ENCODE measurements at places on chromosomes 7 and 10.

DNA sequence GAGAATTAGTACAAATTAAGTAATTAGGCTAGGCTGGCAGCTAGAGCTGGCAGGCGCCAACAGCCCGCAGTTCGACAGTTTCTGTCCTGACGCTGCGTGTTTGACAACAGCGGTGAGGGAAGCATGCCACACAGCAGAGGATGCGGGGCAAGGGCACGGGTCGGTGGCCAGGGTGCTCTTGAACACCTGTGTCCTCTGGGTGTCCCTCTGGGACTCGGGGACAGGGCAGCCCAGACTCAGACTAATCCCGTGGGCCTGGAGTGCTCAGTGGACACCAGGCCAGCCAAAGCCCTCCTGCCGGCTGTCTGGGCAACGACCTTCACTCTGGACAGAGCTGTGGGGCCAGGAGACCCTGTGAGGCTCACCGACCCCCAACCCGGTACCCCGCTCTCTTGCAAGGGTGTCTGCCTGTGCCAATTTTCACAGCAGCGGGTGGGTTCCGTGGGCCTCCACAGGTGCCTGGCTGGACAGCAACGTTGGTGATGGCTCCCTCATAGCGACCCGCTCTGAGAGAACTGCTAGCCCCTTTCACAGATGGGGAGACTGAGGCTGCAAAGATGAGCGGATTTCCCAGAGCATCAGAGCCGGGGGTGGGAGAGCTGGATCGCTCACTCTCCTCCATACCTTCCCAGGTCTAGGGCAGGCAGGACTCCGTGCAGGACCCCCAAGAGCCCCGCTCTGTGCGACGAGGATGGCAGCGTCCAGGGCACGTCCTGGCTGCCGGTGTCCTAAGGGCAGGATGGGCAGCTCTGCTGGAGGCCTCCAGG is 48.5 kb downstream of the FOXL3 start:
- H3K36me3 ChIP-seq, result no peaks in the 10 kb centered on the region
- DNase-seq, result no peak
- H3K4me3 ChIP-seq, result no peak overlapping the region
- no peaks in the 10 kb centered on the region for H3K4me1 ChIP-seq
- H3K27me3 ChIP-seq, result no peaks in the 10 kb centered on the region

GRCh38 chr7:143252006-143252405 is 11.2 kb upstream of the GSTK1 start:
- no peak for DNase-seq
- H3K27me3 ChIP-seq, result no peaks in the 10 kb centered on the region
- H3K4me3 ChIP-seq, result no peak overlapping the region
- H3K36me3 ChIP-seq, result peaks cover 9% of the 10 kb centered on the region

GRCh38 chr7:94396037-94396431 is 1.3 kb downstream of the COL1A2 start:
- H3K4me3 ChIP-seq, result no peak overlapping the region
- no peaks in the 10 kb centered on the region for H3K36me3 ChIP-seq
- H3K27ac ChIP-seq, result no peak overlapping the region
- DNase-seq, result no peak
- peaks cover 7% of the 10 kb centered on the region for H3K4me1 ChIP-seq

GRCh38 chr7:154827007-154827406 is 175.9 kb downstream of the PAXIP1 start:
- no peaks in the 10 kb centered on the region for H3K36me3 ChIP-seq
- H3K27me3 ChIP-seq, result peaks cover 9% of the 10 kb centered on the region
- H3K27ac ChIP-seq, result no peak overlapping the region

DNA sequence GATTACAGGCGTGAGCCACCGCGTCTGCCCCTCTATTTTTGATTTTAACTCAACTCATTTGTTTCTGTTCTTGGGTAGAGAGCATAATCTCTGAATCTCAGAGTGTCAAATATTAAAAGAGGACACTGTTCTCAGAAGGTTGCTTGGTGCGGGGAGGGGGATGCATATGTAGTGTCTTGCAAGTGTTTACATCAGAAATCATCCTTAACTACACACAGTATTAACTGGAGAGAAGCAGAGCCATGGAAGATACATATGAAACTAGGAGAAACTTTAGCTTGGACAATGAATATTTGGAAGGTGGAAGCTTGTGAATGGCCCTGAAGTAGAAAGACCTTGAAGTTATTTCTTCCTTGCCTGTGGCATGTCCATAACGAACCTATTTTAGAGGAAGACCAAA is 57.5 kb downstream of the XRCC2 start:
- no peak overlapping the region for H3K27ac ChIP-seq
- no peak overlapping the region for H3K4me3 ChIP-seq
- DNase-seq, result no peak
- no peaks in the 10 kb centered on the region for H3K4me1 ChIP-seq
- H3K27me3 ChIP-seq, result no peaks in the 10 kb centered on the region

- peaks cover 22% of the 10 kb centered on the region for H3K27me3 ChIP-seq
- no peak for DNase-seq
- no peak overlapping the region for H3K4me3 ChIP-seq
- H3K4me1 ChIP-seq, result peaks cover 9% of the 10 kb centered on the region
These were observed 10.8 kb upstream of the VSIR start for GRCh38 chr10:71783917-71784678.

DNA sequence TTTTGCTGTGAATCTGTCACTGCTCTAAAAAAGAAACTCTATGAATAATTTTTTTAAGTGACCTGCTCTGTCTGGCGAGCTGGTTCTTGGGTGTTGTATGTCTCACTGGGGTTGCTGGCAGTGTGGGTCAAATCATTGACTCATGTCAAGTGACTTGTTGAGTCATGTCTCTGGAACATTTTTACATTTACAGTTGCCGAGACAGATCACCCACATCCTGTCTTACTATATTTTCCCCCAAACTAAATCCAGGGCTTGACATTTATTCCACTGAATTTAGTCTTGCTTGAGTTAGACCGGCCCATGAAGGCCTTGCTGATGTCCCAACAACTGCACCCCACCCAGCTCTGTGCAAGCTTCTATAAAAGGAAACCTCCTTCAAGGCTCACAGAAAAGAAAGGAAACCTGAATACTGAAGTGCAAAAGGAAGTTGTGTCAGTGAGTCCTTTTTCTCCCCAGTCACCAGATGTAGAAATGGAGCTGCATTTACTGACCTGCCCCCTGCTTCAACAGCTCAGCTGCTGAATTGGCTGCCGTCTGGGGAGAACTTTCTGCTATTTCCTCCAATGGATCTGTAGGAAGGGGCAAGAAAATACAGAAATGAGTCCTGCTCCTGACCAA is 290.3 kb downstream of the TNS3 start:
- H3K36me3 ChIP-seq, result peaks cover 56% of the 10 kb centered on the region
- peak overlapping the region; percentile 40 for H3K4me3 ChIP-seq
- H3K27me3 ChIP-seq, result no peaks in the 10 kb centered on the region
- peak; percentile 8 for DNase-seq

DNA sequence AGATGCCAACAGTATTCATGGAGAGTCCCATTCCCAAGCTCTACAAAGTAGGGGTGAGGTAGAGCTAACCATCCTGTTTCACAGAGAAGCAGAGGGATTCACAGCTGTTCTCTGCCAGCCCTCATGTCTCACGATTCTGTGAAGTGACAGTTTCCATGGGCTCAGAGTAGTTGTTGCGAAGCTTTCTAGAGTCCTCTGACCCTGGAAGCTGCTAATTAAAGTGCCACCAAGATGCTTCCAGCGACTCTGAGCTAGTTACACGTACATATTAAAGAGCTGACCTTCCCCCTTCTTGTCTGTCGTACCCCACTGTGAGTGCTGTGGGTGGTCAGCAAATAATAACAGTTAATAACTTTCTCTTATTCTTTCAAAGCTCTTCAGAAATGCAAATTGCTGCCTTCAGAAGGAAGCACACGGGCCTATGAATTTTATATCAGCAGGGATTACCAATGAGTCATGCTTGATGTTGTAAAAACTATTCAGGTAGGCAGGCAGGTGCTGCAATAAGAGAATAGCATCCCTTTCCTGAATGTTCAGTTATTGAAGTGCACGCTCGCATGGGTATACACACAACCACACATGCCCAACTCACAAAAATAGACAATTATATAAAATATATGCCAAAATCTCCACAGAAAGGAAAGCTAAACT is 34.1 kb downstream of the DNAJB9 start:
- DNase-seq, result no peak
- H3K4me3 ChIP-seq, result no peak overlapping the region
- H3K27me3 ChIP-seq, result peaks cover 19% of the 10 kb centered on the region
- no peaks in the 10 kb centered on the region for H3K36me3 ChIP-seq

- H3K27ac ChIP-seq, result no peak overlapping the region
- DNase-seq, result no peak
- no peak overlapping the region for H3K4me3 ChIP-seq
- no peaks in the 10 kb centered on the region for H3K4me1 ChIP-seq
- H3K36me3 ChIP-seq, result no peaks in the 10 kb centered on the region
- no peaks in the 10 kb centered on the region for H3K27me3 ChIP-seq
These were observed 1105.3 kb downstream of the NRG3 start for GRCh38 chr10:82980321-82980720.

DNA sequence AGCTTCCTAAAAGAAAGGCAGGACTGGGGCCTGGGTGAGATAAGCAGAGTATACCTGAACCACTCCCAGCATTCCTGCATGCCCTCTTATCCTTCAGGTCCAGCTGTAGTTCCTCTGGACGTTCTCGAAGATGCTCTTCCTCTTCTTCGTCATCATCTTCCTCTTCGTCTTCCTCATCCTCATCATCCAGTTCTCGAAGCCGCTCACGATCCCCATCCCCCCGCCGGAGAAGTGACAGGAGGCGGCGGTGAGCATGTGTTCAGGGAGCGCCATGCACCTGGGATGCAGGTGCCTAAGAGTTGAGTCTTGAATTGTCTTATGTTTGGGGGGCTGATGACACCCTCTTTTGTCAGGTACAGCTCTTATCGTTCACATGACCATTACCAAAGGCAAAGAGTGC is 3.9 kb upstream of the NOLC1 start:
- H3K27ac ChIP-seq, result peak overlapping the region; percentile 43

- H3K4me3 ChIP-seq, result peak overlapping the region; percentile 35
- H3K4me1 ChIP-seq, result peaks cover 65% of the 10 kb centered on the region
- H3K36me3 ChIP-seq, result peaks cover 33% of the 10 kb centered on the region
- peak overlapping the region; percentile 84 for H3K27ac ChIP-seq
These were observed 3.6 kb downstream of the ADCK2 start for GRCh38 chr7:140676306-140676705.

DNA sequence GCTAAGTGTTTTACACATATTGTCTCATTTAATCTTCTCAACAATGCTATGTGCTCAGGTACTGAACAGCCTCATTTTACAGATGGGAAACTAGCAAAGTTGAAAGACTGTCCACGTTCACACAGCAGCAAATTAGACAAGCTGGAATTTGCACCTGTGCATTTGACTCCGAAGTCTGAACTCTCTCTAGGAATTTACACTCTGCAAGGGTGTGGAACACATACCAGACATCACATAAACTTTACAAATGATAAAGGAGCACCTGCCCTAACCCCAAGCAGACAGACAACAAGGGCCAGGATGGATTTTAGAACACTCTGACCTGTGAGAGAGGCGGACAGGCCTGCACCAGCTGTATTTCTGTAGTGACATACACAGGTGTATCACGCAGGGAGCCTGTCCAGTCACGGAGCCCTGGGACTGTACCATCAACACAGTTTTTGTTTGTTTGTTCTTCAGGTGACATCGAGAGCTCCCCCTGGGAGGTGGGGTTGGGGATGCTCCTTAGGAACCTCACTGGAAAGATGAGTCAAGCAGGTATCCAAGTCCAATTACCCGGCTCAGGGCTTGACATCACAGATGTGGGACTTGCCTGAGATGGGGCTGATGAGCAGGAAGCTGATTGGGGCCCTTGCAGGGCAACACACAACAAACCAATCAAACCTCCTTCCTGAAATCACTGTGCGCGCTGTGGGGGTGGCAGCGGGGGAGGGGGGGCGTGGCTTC is 31.0 kb downstream of the MKI67 start:
- H3K4me1 ChIP-seq, result peaks cover 10% of the 10 kb centered on the region
- no peak overlapping the region for H3K27ac ChIP-seq
- DNase-seq, result no peak
- H3K27me3 ChIP-seq, result no peaks in the 10 kb centered on the region
- no peaks in the 10 kb centered on the region for H3K36me3 ChIP-seq
- no peak overlapping the region for H3K4me3 ChIP-seq

- H3K4me3 ChIP-seq, result no peak overlapping the region
- H3K27me3 ChIP-seq, result no peaks in the 10 kb centered on the region
- no peaks in the 10 kb centered on the region for H3K4me1 ChIP-seq
These were observed 73.5 kb downstream of the SEMA3E start for GRCh38 chr7:83575436-83575835.

DNA sequence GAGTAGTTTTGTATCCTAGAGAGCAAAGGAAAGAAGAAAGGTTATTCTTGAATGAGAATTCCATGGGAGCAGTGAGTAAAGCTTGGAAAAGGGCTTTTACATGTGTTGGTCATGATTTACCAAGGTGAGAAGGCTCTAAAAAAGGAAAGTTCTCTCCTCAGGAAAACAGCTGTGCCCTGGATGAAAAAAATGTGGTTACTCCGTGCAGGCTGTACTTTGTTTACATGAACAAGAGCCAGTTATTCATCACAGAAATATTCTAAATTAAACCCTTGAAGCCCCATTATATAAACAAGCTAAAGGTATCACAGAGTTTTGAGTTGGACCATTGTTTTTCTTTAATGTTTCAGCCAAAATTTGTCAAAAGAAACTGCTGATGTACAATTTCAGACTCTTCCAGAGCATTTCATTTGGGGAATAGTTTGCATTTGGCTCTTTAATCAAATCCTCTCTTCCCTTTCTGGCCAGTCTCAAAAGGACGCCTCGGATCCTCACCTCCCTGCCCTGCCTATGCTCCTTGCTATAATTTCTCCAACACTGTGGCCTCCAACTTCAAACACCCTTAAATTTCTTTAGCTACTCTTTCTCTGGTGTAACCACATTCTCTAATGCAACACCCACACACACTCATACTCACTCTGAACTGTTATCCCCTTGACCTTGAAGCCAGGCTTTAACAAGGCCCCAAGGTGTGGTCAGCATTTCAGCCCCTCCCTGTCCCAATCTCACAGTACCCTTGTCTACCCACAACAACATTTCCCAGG is 47.4 kb downstream of the AFAP1L2 start:
- H3K27me3 ChIP-seq, result no peaks in the 10 kb centered on the region
- no peaks in the 10 kb centered on the region for H3K36me3 ChIP-seq
- no peak overlapping the region for H3K27ac ChIP-seq

All from stimulated activated naive B cell treated with anti-CD40 and anti-IgM and Interleukin-4, amounts not matched to agents 10 μg/mL and 1 μg/mL and 100 μg/mL, for 72 hours (primary cell).